ENCODE measurements at places on chromosomes 3 and 15.

- DNase-seq: no peak
Measured at GRCh38 chr3:40337136-40338108, 27.9 kb downstream of the EIF1B start.

GRCh38 chr3:124413393-124413792 is 316.9 kb upstream of the UMPS start:
- peak; percentile 66 for DNase-seq

DNA sequence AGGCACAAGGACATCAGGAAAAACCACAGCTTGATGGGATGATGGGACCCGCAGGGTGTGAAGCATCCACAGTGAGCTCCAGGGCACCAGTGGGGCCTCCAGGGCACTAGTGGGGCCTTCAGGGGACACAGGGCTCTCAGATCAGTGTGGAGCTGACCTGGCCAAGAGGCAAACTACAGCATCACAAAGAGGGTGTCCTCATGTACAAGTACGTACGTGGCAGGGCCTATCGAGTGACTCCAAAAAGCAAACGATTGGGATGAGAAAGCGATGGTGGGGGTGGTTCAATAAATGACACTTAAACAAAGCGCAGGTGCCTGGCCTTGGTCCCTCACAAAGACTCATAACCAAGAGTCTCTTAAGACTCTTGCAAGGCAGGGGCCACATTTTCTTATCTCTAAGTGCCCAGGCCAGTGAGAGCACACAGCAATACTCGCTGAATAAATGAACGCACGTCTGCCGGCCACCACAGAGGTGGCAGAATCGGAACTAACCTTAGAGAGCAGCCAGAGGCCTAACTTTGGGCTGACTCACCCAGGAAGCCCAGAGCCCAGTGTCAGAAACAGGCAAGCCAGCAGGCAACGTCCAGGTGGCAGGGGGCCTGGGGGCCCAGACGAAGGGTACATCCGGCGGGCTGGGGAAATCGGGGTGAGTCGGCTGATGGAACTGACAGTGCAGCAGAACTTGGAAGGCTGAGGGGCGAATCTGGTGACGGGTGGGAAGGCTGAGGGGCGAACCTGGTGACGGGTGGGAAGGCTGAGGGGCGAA is 8.7 kb downstream of the PCSK6 start:
- DNase-seq: no peak

DNA sequence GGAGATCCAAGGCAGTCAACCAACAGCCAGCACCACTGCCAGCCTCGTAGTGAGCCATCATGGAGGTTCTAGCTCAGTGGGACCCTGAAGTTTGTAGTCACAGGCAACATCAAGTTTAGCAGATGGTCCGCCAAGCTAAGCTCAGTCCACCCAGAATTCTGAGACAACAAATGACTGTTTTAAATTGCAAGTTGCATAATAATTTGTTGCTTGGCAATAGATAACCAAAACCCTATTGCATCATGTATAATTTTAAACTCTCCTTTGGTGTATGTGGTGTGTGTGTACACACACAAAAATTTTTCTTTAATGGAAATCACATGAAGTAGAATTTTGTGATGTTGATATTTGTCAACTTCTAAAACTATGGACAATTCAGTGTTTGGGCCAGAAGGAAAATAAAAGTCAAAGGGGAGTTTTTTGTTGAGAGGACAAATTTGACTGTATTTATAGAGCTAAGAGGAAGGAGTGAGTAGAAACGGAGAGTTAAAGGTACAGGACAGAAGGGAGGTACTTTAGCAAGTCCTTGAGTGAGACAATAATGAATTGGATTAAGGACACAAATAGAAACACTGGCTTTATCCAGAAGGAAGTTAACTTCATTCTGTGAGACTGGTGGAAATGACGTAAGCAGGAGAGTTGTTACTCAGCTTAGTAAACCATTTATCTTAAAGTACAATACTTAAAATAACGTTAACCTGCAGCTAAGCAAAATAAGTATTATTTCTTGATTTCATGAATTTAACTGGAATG is 83.6 kb downstream of the NCEH1 start:
- peak; percentile 53 for DNase-seq

- no peak for DNase-seq
Measured at GRCh38 chr3:132870541-132870940, 148.3 kb upstream of the NPHP3 start.

DNA sequence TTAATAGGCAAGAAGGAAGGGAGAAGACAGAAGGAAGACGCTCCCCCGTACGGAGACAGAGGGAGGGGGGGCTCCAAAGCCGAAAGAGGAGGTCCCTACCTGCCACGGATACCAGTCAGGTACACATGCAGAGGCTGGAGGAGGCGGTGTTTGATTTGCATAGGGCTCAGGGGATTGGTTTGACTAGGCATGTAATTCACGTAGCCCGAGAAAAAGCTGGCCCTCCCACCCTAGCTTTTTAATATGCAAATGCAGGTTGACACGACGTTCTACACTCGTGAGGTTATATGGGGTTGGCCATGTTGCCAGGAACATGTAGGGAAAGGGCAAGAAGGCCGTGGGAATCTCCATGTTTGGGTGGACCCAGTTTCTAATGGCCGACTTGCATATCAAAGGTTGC is 29.8 kb downstream of the ZNF592 start:
- no peak for DNase-seq

GRCh38 chr3:81985996-81986723 is 224.7 kb upstream of the GBE1 start:
- no peak for DNase-seq

- peak; percentile 31 for DNase-seq
Measured at GRCh38 chr3:14991151-14991742, 43.9 kb downstream of the NR2C2 start.

GRCh38 chr3:159266779-159267178 is 464.9 kb downstream of the MFSD1 start:
- peak; percentile 29 for DNase-seq

- peak; percentile 43 for DNase-seq
Measured at GRCh38 chr3:157175691-157176507, 16.0 kb upstream of the CCNL1 start.

GRCh38 chr15:90813796-90814190 is 54.6 kb upstream of the FURIN start:
- no peak for DNase-seq

GRCh38 chr3:130975251-130975650 is 51.4 kb downstream of the ASTE1 start:
- DNase-seq: no peak

GRCh38 chr15:78052545-78052944 is 25.0 kb downstream of the TBC1D2B start:
- no peak for DNase-seq

DNA sequence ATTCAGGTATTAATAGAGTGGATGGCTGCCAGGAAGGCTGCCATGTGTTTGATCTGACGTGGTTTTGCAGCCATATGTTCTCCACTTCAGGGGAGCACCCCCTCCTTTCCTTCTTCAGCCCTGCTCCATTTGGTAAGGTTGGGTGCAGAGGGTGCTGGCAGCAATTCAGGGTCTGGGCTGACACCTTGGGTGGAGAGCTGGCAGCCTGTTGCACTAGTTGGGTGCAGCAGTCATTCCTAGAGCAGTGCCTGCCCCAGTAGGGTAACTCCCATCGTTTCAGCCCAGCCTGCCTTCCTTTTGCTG is 1.5 kb downstream of the TYRO3 start:
- DNase-seq: no peak

GRCh38 chr15:38882221-38882620 is 317.6 kb upstream of the RASGRP1 start:
- DNase-seq: no peak

GRCh38 chr15:29135702-29136646 is 133.6 kb downstream of the NSMCE3 start:
- DNase-seq: no peak

DNA sequence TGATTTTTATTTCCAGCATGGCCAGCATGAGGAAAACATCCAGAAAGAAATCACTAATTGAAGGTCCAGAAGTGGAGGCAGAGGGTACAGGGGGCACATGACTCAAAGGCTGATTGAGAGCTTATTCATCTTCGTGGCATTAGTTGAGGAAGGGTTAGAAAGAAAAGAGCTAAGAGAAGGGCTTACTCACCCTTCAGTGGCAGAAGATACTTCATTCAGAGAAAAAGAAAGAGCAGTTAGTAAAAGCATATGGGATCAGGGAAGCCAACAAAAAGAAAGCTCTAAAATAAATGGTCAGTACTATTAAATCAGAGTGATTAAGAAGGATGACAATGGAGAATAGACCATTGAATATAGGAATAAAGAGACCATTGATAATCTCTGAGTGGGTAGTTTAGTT is 25.2 kb downstream of the GAP43 start:
- no peak for DNase-seq

GRCh38 chr3:70580021-70580420 is 267.6 kb upstream of the MDFIC2 start:
- no peak for DNase-seq

DNA sequence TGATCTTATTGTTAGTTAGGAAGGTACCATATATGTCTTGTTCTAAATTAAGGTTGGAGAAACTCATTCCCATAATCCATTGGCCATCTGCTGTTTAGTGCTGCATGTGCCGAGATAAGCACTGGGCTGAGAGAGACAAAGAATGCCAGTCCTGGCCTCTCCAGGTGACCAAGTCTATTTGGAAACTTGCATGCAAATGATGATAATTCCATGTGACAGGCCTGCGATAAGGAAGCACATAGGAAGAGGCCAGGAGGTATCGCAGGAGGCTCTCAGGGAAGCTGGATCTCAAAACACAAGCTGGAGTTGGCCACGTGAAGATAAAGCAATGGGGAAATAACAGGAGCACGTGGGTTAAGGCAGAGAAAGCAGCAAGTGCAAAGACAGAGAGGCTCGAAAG is 39.7 kb downstream of the MYO5C start:
- DNase-seq: no peak

DNA sequence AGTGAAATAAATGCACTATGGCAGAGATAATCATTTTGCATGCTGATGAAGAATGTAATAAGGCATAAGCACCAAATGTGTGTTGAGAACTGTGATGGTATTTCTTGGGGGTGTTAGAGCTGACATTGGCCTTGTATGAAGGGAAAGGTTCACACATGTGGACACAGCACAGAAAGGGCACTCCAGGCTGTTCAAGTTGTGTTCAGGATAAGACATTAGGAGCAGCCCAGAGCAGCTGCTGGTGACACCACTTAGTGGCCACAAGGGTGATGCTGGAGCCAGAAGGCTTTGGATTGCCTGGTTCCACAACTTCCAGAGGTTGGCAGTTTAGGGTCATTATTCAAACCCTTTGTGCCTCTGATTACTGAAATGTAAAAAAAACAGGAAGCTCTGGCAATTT is 155.4 kb downstream of the GOLGA6L6 start:
- DNase-seq: no peak

DNA sequence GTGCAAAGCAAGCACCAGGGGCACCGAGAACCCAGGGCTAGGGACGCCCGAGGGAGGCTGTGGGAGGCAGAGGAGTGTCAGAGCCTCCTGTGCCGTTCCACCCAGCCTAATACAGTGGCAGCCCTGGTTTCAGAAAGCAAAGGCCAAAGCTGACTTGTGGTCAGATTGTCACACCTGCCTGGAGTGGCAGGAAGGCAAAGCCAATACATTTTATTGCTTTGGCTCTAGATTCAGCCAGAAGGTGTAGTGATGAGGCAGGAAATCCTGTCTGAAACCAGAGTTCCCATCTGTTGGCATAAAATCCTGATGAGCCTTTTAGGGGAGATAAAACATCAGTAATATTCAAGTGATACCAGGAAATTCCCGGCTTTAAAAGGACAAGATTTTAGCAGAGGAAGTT is 168.3 kb downstream of the SLCO3A1 start:
- DNase-seq: no peak

GRCh38 chr3:30012941-30013543 is 593.4 kb upstream of the TGFBR2 start:
- peak; percentile 76 for DNase-seq

DNA sequence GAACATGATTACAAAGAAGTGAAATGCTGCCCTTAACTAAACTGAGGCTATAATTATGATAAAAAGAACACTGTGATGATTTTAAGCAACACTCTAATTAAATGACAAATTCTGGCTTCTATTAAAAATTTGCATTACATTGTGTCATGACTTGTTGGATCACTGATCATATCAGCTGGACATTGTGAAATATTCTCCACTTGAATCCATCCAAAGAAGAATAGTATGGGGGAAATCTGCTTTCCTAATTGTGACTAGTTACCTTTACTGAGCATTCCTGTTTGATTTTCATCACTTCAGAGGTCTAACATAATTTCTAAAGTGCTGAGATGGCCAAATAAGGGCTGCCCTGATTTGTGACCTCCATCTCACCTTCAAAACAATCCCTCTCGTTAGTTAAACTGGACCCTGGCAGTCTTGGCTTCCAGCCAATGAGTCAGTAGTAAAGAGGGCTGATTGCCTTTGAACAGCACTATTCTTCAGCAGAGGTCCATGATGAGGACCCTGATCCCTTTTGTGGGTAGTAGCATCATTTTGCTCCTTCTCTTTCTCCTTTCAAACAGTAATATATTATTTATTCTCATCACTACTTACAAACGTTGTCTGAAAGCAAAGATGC is 53.5 kb upstream of the LEKR1 start:
- peak; percentile 58 for DNase-seq

- DNase-seq: no peak
Measured at GRCh38 chr3:157075693-157076420, 84.1 kb downstream of the CCNL1 start.

All from endothelial cell of umbilical vein (primary cell).